PC-3 (cell line): ENCODE measurements at places on chromosomes 2 and 18. TPM values are rescaled to one million over a fixed set of nuclear protein-coding genes. Genes with fewer than 3 reads are reported as not detected.

- no peak for DNase-seq
Measured at GRCh38 chr2:195342061-195342460, 315.0 kb upstream of the SLC39A10 start.

DNA sequence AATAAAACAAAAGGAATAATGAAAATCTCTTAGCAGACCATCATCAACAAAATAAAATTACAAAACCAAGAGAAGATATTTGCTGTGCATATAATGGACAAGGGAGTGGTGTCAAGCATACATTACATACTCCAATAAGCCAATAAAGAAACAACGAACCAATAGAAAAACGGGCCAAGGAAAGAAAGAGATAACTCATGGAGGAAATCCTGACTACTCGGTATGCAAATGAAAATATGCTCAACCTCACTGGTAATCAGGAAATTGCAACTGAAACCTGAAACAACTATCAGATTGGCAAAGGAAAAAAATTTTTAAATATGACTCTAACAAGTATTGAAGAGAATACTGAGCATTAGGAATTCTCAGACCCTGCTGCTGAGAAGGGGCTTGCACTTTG lies 84.7 kb downstream of the BCL2 start:
- DNase-seq, result no peak

DNA sequence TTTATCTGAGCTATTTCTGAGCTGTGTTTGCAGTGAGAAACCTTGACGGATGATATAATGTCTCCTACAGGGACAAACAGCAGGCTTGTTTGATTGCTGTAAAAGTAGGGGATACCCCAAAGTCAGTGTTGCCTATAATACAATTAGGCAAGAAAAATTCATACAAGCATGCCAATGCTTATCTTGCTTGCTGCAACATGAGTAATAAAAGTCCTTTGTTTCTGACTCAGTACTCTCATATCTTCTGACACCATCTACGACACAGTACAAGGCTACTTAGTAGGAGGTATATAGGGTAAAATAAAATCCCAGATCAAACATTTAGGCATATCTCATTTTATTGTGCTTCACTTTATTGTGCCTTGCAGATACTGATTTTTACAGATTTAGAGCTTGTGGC lies 33.0 kb downstream of the ERBB4 start:
- DNase-seq, result no peak

- DNase-seq, result no peak
Measured at GRCh38 chr2:159904127-159904958, 106.3 kb upstream of the CD302 start.

DNA sequence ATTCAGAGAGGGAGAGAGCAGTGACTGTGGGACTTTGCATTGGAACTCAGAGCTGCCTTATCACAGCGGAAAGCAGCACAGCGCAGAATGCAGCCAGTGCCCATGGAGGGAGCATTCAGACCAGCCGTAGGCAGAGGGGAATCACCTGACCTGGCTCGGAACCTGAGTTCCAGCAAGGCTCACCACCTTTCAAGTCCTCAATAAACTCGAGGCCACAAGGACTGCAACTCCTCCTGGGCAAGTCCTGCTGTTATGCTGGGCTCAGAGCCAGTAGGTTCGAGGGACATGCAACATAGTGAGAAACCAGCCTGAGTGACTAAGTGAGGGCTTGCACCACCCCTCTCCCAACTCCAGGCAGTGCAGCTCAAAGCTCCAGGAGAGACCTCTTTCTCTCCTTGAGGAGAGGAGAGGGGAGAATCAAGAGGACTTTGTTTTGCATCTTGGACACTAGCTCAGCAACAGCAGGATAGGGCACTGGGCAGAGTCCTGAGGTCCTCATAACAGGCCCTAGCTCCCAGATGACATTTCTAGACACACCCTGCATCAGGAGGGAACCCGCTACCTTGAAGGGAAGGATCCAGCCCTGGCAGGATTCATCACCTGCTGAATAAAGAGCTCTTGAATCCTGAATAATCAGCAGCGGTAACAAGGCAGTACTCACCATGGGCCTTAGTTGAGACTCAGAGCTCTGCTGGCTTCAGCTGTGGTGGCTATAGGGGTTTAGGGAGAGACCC lies 136.8 kb upstream of the OTOS start:
- DNase-seq, result peak; percentile 7

- no peak for DNase-seq
Measured at GRCh38 chr2:64259312-64259711, 115.1 kb upstream of the PELI1 start.

The MATN3 gene
- 1.1 and 1.6 TPM in 2 replicates for total RNA-seq

GRCh38 chr2:150567771-150568301 lies 80.4 kb upstream of the RND3 start:
- no peak for DNase-seq

The ZRANB3 gene
- total RNA-seq, result 7.1 and 8.6 TPM in 2 replicates

DNA sequence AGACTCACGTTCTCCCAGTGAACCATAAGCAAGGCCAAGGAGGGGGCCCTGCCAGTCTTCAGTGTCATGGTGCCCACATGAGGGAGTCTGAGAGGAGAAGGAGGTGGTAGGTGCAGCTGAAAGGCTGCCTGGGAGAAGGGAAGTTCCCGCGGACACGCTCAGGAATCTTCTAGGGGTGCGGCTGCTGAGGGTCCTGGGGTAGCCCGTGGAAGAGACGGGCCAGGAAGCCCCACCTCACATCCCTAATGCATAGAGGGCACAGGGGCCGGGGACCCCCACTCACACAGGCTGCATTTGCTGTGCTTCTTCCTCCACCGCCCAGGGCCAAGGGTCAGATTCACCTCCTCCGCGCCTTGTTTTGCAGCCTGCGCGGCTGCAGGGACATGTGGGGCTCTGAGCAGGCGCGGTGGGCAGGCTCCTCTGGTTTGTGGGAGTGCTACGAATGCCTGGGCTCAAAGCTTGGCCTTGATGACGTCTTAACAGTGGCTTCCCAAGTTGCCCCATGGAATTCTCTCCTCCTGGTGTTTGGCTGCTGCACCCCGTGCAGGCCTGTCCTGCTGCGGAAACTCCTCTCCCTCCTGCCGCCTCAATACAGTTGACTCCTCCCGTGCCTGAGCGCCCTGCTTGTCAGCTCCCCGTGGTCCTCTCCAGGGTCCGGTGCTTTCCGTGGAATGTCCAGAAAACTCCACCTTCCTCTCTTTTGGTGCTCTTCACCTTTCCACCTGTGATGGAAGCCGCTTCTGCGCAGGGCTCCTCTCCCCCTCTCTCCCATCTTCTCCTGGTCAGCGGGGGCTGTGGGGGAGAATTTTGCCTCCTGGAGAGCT lies 95.7 kb downstream of the VAPA start:
- DNase-seq, result no peak

DNA sequence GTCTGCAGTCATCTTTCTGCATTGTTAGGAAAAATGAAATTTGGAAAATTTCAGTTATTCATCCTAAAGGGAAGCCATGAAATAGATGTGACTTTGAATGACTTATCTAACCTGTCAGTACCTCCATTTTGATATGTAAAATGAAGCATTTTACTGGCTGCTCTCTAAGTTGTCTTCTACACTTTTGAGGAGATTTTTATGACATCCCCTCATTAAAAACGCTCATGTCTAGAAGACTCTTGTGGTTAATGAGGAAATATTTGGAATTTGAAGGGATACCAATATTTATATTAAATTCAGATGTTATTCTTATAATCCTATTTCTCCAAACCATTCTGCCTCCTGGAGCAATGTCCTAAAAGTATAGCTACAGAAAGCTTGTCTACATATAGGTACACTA lies 73.8 kb upstream of the THUMPD2 start:
- DNase-seq, result no peak

- no peak for DNase-seq
Measured at GRCh38 chr2:55010915-55011314, 39.3 kb downstream of the RTN4 start.

- DNase-seq, result no peak
Measured at GRCh38 chr2:188607501-188607900, 315.8 kb downstream of the GULP1 start.

- DNase-seq, result no peak
Measured at GRCh38 chr2:237306083-237306786, 107.7 kb downstream of the COL6A3 start.

DNA sequence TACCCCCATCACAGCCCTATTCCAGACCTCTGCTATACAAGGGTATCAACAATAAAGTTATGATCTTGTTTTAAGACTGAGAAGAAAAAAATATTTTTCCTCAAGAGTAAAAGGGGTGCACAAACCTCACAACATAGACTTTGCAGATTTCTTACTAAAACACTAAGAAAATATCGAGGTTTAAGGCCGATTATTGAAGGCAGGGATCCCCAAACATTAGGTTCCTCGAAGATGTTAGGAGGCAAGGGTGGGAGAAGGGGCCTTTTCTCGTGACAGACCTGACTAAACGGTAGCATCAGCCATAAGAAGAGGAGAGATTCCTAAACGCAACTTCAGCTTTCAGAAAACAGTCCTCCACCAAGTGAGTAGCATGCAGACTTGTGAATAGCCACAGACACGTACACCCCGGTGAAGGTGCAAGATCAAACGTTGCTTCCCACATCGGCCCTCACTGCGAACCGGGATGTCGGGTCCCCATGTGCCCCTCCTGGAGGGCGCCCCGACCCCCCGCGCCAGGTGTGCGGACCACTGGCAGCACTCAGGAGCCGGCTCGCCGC lies 678 bp downstream of the PIAS2 start:
- no peak for DNase-seq

The CFAP53 gene
- total RNA-seq, result not detected in 2 replicates

GRCh38 chr2:215027779-215028178 lies 110.6 kb downstream of the ABCA12 start:
- DNase-seq, result no peak
